ENCODE measurements at places on chromosomes 12 and 14. TPM values are rescaled to one million over a fixed set of nuclear protein-coding genes. Genes with fewer than 3 reads are reported as not detected.

DNA sequence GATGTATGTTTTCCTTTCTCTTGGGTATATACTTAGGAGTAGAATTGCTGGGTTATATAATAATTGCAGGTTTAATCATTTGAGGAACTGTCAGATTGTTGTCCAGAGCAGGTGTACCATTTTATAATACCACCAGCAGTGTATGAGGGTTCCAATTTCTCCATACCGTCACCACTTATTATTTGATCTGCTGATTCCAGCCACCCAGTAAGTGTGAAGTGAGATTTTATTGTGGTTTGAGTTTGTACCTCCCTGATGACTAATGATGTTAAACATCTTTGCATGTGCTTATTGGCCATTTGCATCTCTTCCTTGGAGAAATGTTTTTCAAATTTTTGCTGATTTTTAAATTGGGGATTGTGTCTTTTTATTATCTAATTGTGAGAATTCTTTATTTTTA, 15.1 kb downstream of the NCKAP5L start:
- DNase-seq, result no peak
- no peaks in the 10 kb centered on the region for H3K27me3 ChIP-seq
- H3K36me3 ChIP-seq, result no peaks in the 10 kb centered on the region
- no peak overlapping the region for H3K27ac ChIP-seq
- peaks cover 25% of the 10 kb centered on the region for H3K4me1 ChIP-seq
- no peak overlapping the region for H3K4me3 ChIP-seq

- H3K27me3 ChIP-seq, result no peaks in the 10 kb centered on the region
- peaks cover 10% of the 10 kb centered on the region for H3K4me1 ChIP-seq
- peak; percentile 49 for DNase-seq
- H3K27ac ChIP-seq, result no peak overlapping the region
- H3K36me3 ChIP-seq, result no peaks in the 10 kb centered on the region
- no peak overlapping the region for H3K4me3 ChIP-seq
Measured at GRCh38 chr12:109758426-109759420, 45.1 kb downstream of the FAM222A start.

The MMP14 gene
- total RNA-seq, result 86.8 TPM

DNA sequence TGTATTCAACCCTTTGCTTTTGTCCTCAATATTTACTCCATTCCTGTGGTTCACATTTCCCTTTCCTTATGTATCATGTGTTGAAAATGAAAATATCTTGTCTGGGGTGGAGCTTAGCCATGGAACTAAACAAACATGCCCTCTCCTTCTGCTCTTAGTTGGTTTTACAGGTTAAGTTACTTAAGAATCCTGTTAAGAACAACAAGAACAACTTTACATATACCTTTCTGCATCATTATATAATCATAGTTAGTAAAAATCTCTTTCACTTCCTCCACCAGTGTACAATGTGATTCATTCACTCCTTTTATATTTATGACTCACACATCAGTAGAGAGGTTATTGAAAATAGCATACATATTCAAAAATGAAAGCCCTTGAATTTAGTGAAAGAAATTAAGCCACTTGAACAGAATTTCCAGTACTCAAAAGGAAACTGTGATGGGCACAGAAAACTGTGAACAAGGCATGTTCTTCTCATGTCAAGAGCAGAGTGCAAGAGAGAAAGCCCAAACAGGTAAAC, 307.7 kb downstream of the CCDC91 start:
- H3K4me3 ChIP-seq, result no peak overlapping the region
- H3K4me1 ChIP-seq, result peaks cover 3% of the 10 kb centered on the region
- H3K36me3 ChIP-seq, result no peaks in the 10 kb centered on the region
- DNase-seq, result no peak

- no peaks in the 10 kb centered on the region for H3K27me3 ChIP-seq
- no peak overlapping the region for H3K4me3 ChIP-seq
- peaks cover 9% of the 10 kb centered on the region for H3K4me1 ChIP-seq
- no peak overlapping the region for H3K27ac ChIP-seq
- H3K36me3 ChIP-seq, result no peaks in the 10 kb centered on the region
- no peak for DNase-seq
Measured at GRCh38 chr12:69688021-69688420, 11.1 kb downstream of the BEST3 start.

GRCh38 chr12:13340149-13340548, 143.6 kb downstream of the EMP1 start:
- no peak for DNase-seq
- H3K4me3 ChIP-seq, result no peak overlapping the region
- H3K4me1 ChIP-seq, result no peaks in the 10 kb centered on the region
- no peaks in the 10 kb centered on the region for H3K27me3 ChIP-seq

- H3K27ac ChIP-seq, result no peak overlapping the region
- H3K4me3 ChIP-seq, result no peak overlapping the region
- no peaks in the 10 kb centered on the region for H3K36me3 ChIP-seq
- no peaks in the 10 kb centered on the region for H3K4me1 ChIP-seq
- no peaks in the 10 kb centered on the region for H3K27me3 ChIP-seq
- DNase-seq, result no peak
Measured at GRCh38 chr12:107514887-107515445, 170.6 kb upstream of the PWP1 start.

- H3K36me3 ChIP-seq, result no peaks in the 10 kb centered on the region
- no peaks in the 10 kb centered on the region for H3K27me3 ChIP-seq
- H3K4me3 ChIP-seq, result no peak overlapping the region
- no peaks in the 10 kb centered on the region for H3K4me1 ChIP-seq
Measured at GRCh38 chr12:52091869-52092268, 12.4 kb downstream of the SMIM41 start.

The ETFBKMT gene
- 1.7 TPM for total RNA-seq

The CLEC2B gene
- not detected for total RNA-seq

- H3K36me3 ChIP-seq, result peaks cover 54% of the 10 kb centered on the region
- H3K4me1 ChIP-seq, result no peaks in the 10 kb centered on the region
- H3K27me3 ChIP-seq, result no peaks in the 10 kb centered on the region
- H3K4me3 ChIP-seq, result no peak overlapping the region
- no peak for DNase-seq
- no peak overlapping the region for H3K27ac ChIP-seq
Measured at GRCh38 chr12:131941116-131941986, 8.4 kb upstream of the EP400 start.

DNA sequence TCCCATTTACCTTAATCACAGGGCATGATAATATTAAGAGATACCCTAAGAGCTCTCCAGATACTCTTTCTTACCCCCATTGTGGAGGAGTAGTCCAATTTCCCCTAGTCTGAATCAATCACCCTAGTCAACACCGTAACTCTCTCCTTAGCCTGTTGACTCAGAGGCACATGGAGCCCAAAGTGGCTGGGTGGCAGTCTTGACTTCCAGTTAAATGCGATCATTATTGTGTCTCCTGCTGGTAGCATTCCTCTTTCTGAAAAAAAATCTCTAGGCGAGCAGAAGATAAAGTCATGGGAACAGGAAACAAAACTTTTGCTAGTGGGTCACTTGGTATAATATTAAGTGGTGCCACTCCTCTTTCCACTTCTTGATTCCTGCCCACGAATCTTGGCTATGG, 46.4 kb downstream of the EMP1 start:
- no peak overlapping the region for H3K4me3 ChIP-seq
- no peaks in the 10 kb centered on the region for H3K27me3 ChIP-seq
- no peaks in the 10 kb centered on the region for H3K36me3 ChIP-seq
- no peak for DNase-seq
- no peak overlapping the region for H3K27ac ChIP-seq

- H3K27ac ChIP-seq, result no peak overlapping the region
- no peaks in the 10 kb centered on the region for H3K4me1 ChIP-seq
- no peaks in the 10 kb centered on the region for H3K27me3 ChIP-seq
Measured at GRCh38 chr12:41629611-41630010, 441.5 kb downstream of the PDZRN4 start.

GRCh38 chr12:112419297-112420133, 768 bp downstream of the PTPN11 start:
- DNase-seq, result no peak
- H3K36me3 ChIP-seq, result no peaks in the 10 kb centered on the region
- no peaks in the 10 kb centered on the region for H3K27me3 ChIP-seq
- no peaks in the 10 kb centered on the region for H3K4me1 ChIP-seq

DNA sequence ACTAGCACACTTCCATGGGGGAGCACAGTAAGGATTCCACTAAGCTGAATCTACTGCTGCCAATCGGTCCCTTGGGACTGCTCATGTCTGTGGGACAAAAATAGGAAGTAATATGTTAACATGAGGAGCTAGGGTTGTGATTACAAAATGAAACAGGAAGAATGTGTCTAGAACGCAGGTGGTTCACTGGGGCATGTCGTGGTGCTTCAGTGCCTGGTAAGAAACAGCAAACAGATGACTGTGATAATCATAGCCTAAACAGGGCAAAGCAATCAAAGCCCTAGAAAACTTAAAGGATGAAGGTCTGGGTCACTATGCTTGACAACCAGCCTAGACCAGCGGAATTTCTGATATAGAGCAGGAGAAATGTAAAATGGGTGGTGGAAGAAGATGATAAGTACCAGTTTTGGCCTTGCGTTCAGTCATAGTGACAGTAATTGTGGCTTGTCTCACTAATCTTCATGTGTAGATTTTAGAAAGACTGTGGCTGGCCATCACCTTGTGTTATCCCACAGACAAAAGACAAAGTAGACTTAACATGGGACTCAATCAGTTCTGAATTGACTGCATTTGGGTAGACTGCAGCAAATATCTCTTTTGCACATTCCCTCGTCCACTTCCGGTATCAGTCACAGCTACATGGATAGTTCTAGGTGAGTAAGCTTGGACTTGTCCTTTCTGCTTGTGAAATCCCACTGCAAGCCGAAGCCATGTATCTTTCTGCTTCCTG, 51.4 kb downstream of the WASHC3 start:
- H3K4me1 ChIP-seq, result no peaks in the 10 kb centered on the region
- no peak overlapping the region for H3K4me3 ChIP-seq
- H3K27me3 ChIP-seq, result no peaks in the 10 kb centered on the region

DNA sequence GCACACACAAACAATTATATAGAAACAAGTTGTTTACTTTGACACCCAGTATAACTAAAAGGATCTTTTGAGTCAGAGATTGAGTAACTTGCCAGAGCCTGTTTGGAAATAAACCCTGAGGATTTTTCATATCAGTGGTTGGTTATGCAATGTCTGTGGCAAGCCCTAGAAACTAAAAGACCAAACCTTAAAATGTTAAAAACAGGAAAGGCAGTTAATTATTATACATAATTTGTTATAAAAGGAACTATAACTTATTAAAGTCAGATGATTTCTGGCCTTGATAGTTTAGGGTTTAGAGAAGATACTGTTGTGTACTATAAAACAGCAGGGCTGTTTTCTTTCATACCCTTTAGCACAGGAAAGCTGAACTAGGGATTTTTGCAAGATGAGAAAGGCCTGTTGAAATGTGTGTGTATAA, 44.1 kb downstream of the PSEN1 start:
- H3K36me3 ChIP-seq, result no peaks in the 10 kb centered on the region
- H3K27me3 ChIP-seq, result no peaks in the 10 kb centered on the region
- DNase-seq, result no peak
- H3K27ac ChIP-seq, result no peak overlapping the region
- no peaks in the 10 kb centered on the region for H3K4me1 ChIP-seq
- H3K4me3 ChIP-seq, result no peak overlapping the region

GRCh38 chr12:4819654-4820053, 90.1 kb upstream of the KCNA1 start:
- H3K36me3 ChIP-seq, result no peaks in the 10 kb centered on the region
- H3K4me3 ChIP-seq, result no peak overlapping the region
- DNase-seq, result no peak
- H3K27me3 ChIP-seq, result 0 out of 2 replicates have a peak, but pooled peaks cover 5% of the 10 kb centered on the region

DNA sequence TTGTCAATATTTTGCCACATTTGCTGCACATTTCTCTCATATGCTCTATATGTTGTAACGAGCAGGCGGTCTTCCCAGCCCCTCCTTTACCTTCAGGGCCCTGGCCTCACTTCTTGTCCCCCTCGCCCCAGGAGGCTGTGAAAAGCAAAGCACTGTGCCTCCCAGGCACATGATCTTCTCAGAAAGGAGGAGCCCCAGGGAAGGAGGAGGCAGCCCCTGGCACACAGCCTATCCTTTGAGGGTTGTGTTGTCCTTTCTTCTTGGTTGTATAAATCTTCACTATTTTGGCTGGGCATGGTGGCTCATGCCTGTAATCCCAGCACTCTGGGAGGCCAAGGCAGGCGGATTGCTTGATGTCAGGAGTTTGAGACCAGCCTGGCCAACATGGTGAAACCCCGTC, 77.0 kb downstream of the PPP2R5C start:
- no peaks in the 10 kb centered on the region for H3K27me3 ChIP-seq
- no peaks in the 10 kb centered on the region for H3K36me3 ChIP-seq

The SERPINA4 gene
- total RNA-seq, result not detected

The LALBA gene
- not detected for total RNA-seq

- H3K4me3 ChIP-seq, result no peak overlapping the region
- H3K4me1 ChIP-seq, result no peaks in the 10 kb centered on the region
- H3K36me3 ChIP-seq, result no peaks in the 10 kb centered on the region
- H3K27me3 ChIP-seq, result no peaks in the 10 kb centered on the region
- no peak overlapping the region for H3K27ac ChIP-seq
Measured at GRCh38 chr12:26473291-26473690, 277.9 kb downstream of the SSPN start.

DNA sequence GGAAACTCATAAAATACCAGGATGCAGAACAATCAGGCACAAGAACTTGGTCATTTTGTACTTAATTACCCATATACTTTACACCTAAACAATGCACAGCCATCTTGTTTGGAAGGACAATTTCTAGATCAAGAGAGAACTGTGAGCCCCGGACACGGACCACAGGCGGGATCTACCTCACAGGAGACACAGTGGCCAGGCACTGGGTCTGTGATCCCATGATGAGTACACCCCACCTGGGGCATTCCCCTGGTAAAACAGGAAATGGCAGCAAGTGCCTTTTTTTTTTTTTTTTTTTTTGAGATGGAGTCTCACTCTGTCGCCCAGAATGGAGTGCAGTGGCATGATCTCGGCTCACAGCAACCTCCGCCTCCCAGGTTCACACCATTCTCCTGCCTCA, 15.2 kb downstream of the GOLGA3 start:
- H3K4me3 ChIP-seq, result no peak overlapping the region
- H3K4me1 ChIP-seq, result no peaks in the 10 kb centered on the region
- DNase-seq, result no peak

DNA sequence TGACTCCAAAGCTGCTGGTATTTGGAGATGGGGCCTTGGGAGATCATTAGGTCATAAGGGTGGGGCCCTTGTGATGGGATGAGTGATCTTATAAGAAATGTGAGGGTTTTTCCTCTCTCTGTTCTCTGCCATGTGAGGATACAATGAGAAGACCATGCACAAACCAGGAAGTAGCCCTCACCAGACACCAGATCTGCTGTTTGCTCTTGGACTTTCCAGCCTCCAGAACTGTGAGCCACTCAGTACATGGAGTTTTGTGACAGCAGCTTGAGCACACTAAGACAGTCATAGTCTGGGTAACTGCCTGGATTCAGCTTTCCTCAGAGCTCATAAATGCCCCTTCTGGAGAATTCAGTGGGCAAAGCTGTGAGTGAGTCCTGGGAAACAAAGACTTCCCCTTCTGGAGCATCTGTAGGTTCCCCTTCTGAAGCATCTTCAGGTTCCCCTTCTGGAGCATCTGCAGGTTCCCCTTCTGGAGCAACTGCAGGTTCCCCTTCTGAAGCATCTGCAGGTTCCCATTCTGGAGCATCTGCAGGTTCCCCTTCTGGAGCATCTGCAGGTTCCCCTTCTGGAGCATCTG, 11.0 kb upstream of the PPP4R3A start:
- H3K4me3 ChIP-seq, result no peak overlapping the region
- no peaks in the 10 kb centered on the region for H3K27me3 ChIP-seq
- no peak overlapping the region for H3K27ac ChIP-seq
- H3K4me1 ChIP-seq, result no peaks in the 10 kb centered on the region
- no peaks in the 10 kb centered on the region for H3K36me3 ChIP-seq

GRCh38 chr14:23704890-23705289, 68.7 kb downstream of the DHRS2 start:
- DNase-seq, result no peak
- H3K27me3 ChIP-seq, result no peaks in the 10 kb centered on the region
- no peaks in the 10 kb centered on the region for H3K4me1 ChIP-seq
- H3K4me3 ChIP-seq, result no peak overlapping the region
- no peaks in the 10 kb centered on the region for H3K36me3 ChIP-seq

Data from H1 (cell line).